Natural killer cell treated with Interleukin-12 subunit alpha and Interleukin-12 subunit beta and Interleukin-15 and Interleukin-18, amount 100 ng/mL, for 72 hours (primary cell): ENCODE measurements at places on chromosomes 11 and 22.

GRCh38 chr11:1299621-1300020, 9.8 kb downstream of the TOLLIP start:
- no peaks in the 10 kb centered on the region for H3K27me3 ChIP-seq
- no peak overlapping the region for H3K27ac ChIP-seq
- no peaks in the 10 kb centered on the region for H3K36me3 ChIP-seq
- peaks cover 8% of the 10 kb centered on the region for H3K4me1 ChIP-seq

GRCh38 chr11:15650105-15650938, 535.6 kb downstream of the INSC start:
- no peaks in the 10 kb centered on the region for H3K36me3 ChIP-seq
- H3K4me1 ChIP-seq: no peaks in the 10 kb centered on the region
- peaks cover 17% of the 10 kb centered on the region for H3K27me3 ChIP-seq
- H3K27ac ChIP-seq: no peak overlapping the region
- peak; percentile 79 for DNase-seq
- no peak overlapping the region for H3K4me3 ChIP-seq

GRCh38 chr11:64799623-64800302, 3.3 kb downstream of the MAP4K2 start:
- no peak overlapping the region for H3K4me3 ChIP-seq
- H3K36me3 ChIP-seq: no peaks in the 10 kb centered on the region
- peak; percentile 37 for DNase-seq
- no peak overlapping the region for H3K27ac ChIP-seq
- no peaks in the 10 kb centered on the region for H3K27me3 ChIP-seq
- peaks cover 8% of the 10 kb centered on the region for H3K4me1 ChIP-seq

- H3K4me1 ChIP-seq: peaks cover 80% of the 10 kb centered on the region
- peak overlapping the region; percentile 98 for H3K27ac ChIP-seq
- peak; percentile 66 for DNase-seq
- peak overlapping the region; percentile 69 for H3K4me3 ChIP-seq
- H3K36me3 ChIP-seq: peaks cover 14% of the 10 kb centered on the region
Observed at GRCh38 chr11:3949125-3949524, 93.7 kb downstream of the STIM1 start.

- H3K4me1 ChIP-seq: no peaks in the 10 kb centered on the region
- peaks cover 2% of the 10 kb centered on the region for H3K27me3 ChIP-seq
- DNase-seq: no peak
- no peak overlapping the region for H3K27ac ChIP-seq
Observed at GRCh38 chr22:30040499-30041260, 39.6 kb upstream of the HORMAD2 start.

- no peak overlapping the region for H3K27ac ChIP-seq
- H3K4me1 ChIP-seq: peaks cover 2% of the 10 kb centered on the region
- no peak for DNase-seq
- H3K4me3 ChIP-seq: no peak overlapping the region
- H3K27me3 ChIP-seq: no peaks in the 10 kb centered on the region
- H3K36me3 ChIP-seq: no peaks in the 10 kb centered on the region
Observed at GRCh38 chr22:37981282-37982011, 2.9 kb downstream of the SOX10 start.

DNA sequence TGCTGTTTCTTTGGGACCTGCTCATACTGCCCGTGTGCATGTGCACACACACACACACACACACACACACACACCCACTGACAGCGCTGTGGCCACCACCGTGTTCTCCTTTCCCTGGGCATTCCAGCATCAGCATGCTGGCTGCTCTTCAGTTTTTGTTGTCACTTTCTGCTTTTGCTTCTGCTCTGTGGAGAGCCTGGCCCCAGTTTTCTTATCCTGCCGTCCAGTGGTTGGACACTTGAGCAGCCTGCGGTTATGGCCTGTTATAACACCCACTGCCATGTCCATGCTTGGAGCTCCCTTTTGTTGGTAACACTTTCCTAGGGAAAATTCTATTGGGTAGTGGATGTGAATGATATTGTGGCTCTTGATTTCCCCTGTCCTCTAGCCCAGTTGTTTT, 83.6 kb downstream of the OSBP2 start:
- no peak overlapping the region for H3K27ac ChIP-seq
- no peak overlapping the region for H3K4me3 ChIP-seq
- H3K4me1 ChIP-seq: no peaks in the 10 kb centered on the region
- DNase-seq: no peak
- H3K36me3 ChIP-seq: no peaks in the 10 kb centered on the region

- H3K4me1 ChIP-seq: peaks cover 48% of the 10 kb centered on the region
- peaks cover 8% of the 10 kb centered on the region for H3K36me3 ChIP-seq
- no peak for DNase-seq
- peak overlapping the region; percentile 94 for H3K27ac ChIP-seq
- no peaks in the 10 kb centered on the region for H3K27me3 ChIP-seq
Observed at GRCh38 chr11:4093519-4094347, 866 bp upstream of the RRM1 start.

DNA sequence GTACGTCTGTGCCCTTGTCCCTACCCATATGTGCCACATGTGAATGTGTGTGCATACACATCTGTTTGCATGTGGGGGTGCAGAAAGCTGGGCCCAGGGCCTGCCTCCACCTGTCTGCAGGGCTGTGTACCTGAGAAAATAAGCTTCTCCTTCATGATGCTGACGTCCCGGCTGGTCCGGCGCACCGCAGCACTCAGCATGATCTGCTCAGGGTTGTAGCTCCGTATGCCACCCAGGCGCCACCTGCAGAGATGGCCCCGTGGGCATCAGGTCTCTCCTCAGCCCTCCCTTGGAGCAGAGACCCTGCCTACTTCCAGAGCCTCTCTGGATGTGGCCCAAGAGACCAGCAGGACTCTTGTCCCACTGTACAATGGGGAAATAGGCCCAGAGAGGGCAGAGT, 3.8 kb upstream of the KLHL35 start:
- peaks cover 9% of the 10 kb centered on the region for H3K4me1 ChIP-seq
- no peak for DNase-seq
- H3K27me3 ChIP-seq: peaks cover 12% of the 10 kb centered on the region
- no peaks in the 10 kb centered on the region for H3K36me3 ChIP-seq
- H3K4me3 ChIP-seq: no peak overlapping the region

GRCh38 chr11:11313426-11313825, 39.6 kb downstream of the CSNK2A3 start:
- H3K36me3 ChIP-seq: no peaks in the 10 kb centered on the region
- no peak overlapping the region for H3K4me3 ChIP-seq
- H3K27ac ChIP-seq: no peak overlapping the region
- no peak for DNase-seq

GRCh38 chr11:7300281-7300680, 48.6 kb downstream of the SYT9 start:
- H3K4me1 ChIP-seq: no peaks in the 10 kb centered on the region
- H3K27ac ChIP-seq: no peak overlapping the region
- DNase-seq: no peak
- no peaks in the 10 kb centered on the region for H3K36me3 ChIP-seq
- no peak overlapping the region for H3K4me3 ChIP-seq
- H3K27me3 ChIP-seq: peaks cover 8% of the 10 kb centered on the region

GRCh38 chr11:5042091-5042490, 4.2 kb upstream of the OR52J3 start:
- no peaks in the 10 kb centered on the region for H3K4me1 ChIP-seq
- no peak for DNase-seq
- no peaks in the 10 kb centered on the region for H3K27me3 ChIP-seq
- H3K4me3 ChIP-seq: no peak overlapping the region

GRCh38 chr22:47748957-47749356, 986.5 kb downstream of the TBC1D22A start:
- H3K27ac ChIP-seq: no peak overlapping the region
- H3K4me1 ChIP-seq: no peaks in the 10 kb centered on the region
- H3K36me3 ChIP-seq: no peaks in the 10 kb centered on the region
- H3K4me3 ChIP-seq: no peak overlapping the region
- DNase-seq: no peak

- H3K4me1 ChIP-seq: peaks cover 4% of the 10 kb centered on the region
- no peak overlapping the region for H3K4me3 ChIP-seq
- no peak for DNase-seq
- no peak overlapping the region for H3K27ac ChIP-seq
Observed at GRCh38 chr11:37988031-37988430, 1390.0 kb upstream of the RAG2 start.

- peaks cover 48% of the 10 kb centered on the region for H3K4me1 ChIP-seq
- H3K4me3 ChIP-seq: peak within 1 kb of the TSS; percentile 89
- peak; percentile 89 for DNase-seq
- no peaks in the 10 kb centered on the region for H3K36me3 ChIP-seq
Observed at GRCh38 chr22:40177738-40178416, at the start of gene TNRC6B. Gene TNRC6B, plus strand, starts transcription at chr22:40177925. Its CDS starts 211 bp downstream, at chr22:40178136.

DNA sequence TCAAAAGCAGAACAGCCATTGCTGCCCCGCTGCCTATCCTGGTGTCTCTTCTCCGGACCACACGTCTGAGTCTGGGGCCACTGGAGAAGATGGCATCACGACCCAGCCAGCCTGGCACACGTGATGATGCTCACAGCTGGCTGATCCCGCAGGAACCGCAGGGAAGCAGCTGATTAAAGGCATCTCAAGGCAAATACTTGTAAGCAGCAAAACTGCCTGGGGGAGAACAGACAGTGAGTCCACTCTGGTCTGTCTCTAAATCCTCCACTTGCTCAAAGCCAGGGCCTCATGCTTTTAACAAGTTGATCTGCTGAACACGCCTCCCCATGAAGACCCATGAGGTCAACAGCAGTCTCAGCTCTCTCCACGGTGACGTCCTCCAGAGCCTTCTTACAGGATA, 108.6 kb downstream of the BRD1 start:
- H3K4me1 ChIP-seq: peaks cover 3% of the 10 kb centered on the region
- H3K36me3 ChIP-seq: no peaks in the 10 kb centered on the region

DNA sequence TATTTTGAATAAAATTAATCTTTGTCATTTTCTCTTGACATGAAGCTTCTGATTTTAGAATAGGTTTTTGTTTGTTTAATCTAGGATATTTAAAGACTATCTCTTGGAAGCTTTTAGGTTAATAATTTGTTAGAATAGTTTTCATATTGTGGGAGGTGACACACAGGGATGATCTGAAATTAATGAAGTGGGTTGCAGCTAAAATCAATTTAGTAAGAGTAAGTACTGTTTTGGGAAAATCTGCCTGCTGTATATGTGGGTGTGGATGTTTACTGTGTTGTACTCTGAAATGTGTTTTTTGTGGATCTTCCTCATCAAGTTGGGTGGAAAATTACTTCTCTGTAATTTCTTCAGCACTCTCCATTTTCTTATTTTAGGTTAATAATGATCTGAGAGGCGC, 67.3 kb downstream of the BID start:
- no peaks in the 10 kb centered on the region for H3K27me3 ChIP-seq
- peak overlapping the region; percentile 68 for H3K27ac ChIP-seq
- no peak for DNase-seq

GRCh38 chr11:6468712-6469495, 4.8 kb downstream of the TRIM3 start:
- no peaks in the 10 kb centered on the region for H3K27me3 ChIP-seq
- H3K27ac ChIP-seq: no peak overlapping the region
- H3K4me1 ChIP-seq: peaks cover 13% of the 10 kb centered on the region
- no peaks in the 10 kb centered on the region for H3K36me3 ChIP-seq

DNA sequence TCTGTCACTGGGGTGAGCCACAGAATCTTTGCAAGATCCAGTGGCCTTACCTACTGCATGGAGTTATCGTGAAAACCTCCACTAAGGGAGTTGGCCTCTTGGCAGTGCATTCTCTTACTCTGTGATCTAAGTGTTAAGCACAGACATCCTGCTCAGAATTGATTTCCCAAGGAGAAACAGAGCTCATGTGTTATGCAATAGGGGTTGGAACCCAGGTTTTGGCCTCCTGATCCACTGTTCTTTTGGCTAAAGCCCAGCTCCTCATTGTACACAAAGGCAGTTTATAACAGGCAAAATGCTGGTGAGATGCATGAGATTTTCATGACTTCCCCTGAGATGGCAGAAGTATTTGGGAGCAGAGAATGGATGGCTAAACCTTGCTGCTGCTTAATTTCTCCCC, 11.8 kb downstream of the DTX4 start:
- H3K36me3 ChIP-seq: no peaks in the 10 kb centered on the region
- H3K27me3 ChIP-seq: no peaks in the 10 kb centered on the region
- no peak overlapping the region for H3K27ac ChIP-seq
- DNase-seq: no peak
- H3K4me1 ChIP-seq: peaks cover 5% of the 10 kb centered on the region

- peaks cover 3% of the 10 kb centered on the region for H3K36me3 ChIP-seq
- DNase-seq: no peak
- H3K27ac ChIP-seq: no peak overlapping the region
- no peak overlapping the region for H3K4me3 ChIP-seq
- no peaks in the 10 kb centered on the region for H3K4me1 ChIP-seq
Observed at GRCh38 chr11:135008001-135008405, 596.0 kb upstream of the B3GAT1 start.

GRCh38 chr11:15493921-15494620, 379.3 kb downstream of the INSC start:
- H3K4me3 ChIP-seq: no peak overlapping the region
- no peak for DNase-seq

- H3K4me3 ChIP-seq: no peak overlapping the region
- H3K27ac ChIP-seq: no peak overlapping the region
- H3K4me1 ChIP-seq: peaks cover 3% of the 10 kb centered on the region
- DNase-seq: no peak
- H3K36me3 ChIP-seq: no peaks in the 10 kb centered on the region
- peaks cover 35% of the 10 kb centered on the region for H3K27me3 ChIP-seq
Observed at GRCh38 chr11:107991868-107992414, 16.8 kb upstream of the CUL5 start.

GRCh38 chr11:118641397-118642019, 34.1 kb downstream of the PHLDB1 start:
- no peaks in the 10 kb centered on the region for H3K27me3 ChIP-seq
- H3K36me3 ChIP-seq: no peaks in the 10 kb centered on the region
- DNase-seq: no peak
- no peak overlapping the region for H3K27ac ChIP-seq

DNA sequence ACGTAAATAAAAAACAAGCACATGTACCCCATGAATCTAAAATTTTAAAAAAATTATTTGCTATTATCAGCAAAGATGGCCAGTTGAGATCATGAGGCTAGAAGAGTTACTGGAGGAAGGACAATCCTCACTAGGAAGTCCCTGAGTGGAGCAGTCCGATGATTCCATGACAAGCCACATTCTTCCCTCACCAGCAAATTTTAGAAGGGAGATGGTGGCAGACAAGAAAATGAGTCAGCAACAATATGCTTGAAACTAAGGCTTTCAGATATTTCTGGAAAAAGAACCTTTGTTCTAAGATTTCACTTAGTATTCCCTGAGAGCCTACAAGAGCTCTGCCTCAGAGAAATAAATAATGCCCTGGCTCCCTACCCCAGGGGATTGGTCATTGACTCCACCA, 34.9 kb downstream of the P4HA3 start:
- H3K36me3 ChIP-seq: no peaks in the 10 kb centered on the region
- peaks cover 37% of the 10 kb centered on the region for H3K27me3 ChIP-seq
- H3K27ac ChIP-seq: no peak overlapping the region
- H3K4me3 ChIP-seq: no peak overlapping the region
- H3K4me1 ChIP-seq: no peaks in the 10 kb centered on the region

- peak overlapping the region; percentile 89 for H3K27ac ChIP-seq
- DNase-seq: no peak
Observed at GRCh38 chr11:114142707-114143106, 83.2 kb downstream of the ZBTB16 start.

GRCh38 chr22:37080838-37081237, 28.7 kb downstream of the TMPRSS6 start:
- peak overlapping the region; percentile 100 for H3K27ac ChIP-seq
- H3K4me1 ChIP-seq: peaks cover 51% of the 10 kb centered on the region
- no peak for DNase-seq
- H3K4me3 ChIP-seq: peak overlapping the region; percentile 90
- no peaks in the 10 kb centered on the region for H3K27me3 ChIP-seq

GRCh38 chr11:2269601-2270321, 627 bp downstream of the ASCL2 start:
- no peaks in the 10 kb centered on the region for H3K36me3 ChIP-seq
- H3K27ac ChIP-seq: no peak overlapping the region
- H3K4me1 ChIP-seq: peaks cover 30% of the 10 kb centered on the region
- DNase-seq: no peak
